ENCODE measurements at places on chromosomes 12 and 14.

- no peak for DNase-seq
Observed at GRCh38 chr12:105721891-105722290, 391.4 kb downstream of the C12orf75 start.

DNA sequence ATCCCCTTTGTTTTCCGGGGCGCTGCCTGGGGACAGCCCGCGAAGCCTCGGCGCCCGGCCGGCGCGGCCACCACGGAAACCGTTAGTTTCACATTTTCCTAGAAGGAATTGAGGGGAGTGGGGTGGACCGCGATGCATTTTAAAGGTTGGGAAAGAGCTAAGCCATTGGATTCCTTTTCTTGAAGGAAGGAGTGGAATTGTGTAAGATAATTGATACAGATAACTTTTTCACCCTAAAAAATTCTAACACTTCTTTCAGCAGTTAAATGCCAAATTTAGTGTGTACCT, 137.1 kb downstream of the MON2 start:
- no peak for DNase-seq

GRCh38 chr12:4147031-4147481, 126.5 kb upstream of the CCND2 start:
- no peak for DNase-seq

- no peak for DNase-seq
Observed at GRCh38 chr12:4003576-4003975, 130.4 kb upstream of the PARP11 start.

- no peak for DNase-seq
Observed at GRCh38 chr12:123948796-123949769, 23.5 kb downstream of the CCDC92 start.

DNA sequence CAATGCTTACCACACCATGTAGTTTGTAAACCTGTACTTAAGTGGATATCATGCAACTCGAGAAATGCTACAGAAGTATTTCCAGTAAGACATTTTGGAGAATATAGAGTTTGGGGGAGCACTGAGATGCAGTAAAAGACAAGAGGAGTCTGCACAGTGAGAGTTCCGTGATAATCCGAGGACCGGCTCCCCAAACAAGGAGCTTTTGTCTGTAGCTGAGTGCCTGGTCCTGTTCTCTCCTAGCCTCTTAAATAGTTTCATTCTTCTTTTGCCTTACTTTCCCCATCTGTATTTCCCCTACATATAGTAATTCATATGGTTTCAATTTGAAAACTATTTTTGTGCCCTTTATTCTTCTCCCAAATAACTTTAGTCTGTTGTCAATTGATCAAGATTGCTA, 364.1 kb downstream of the EGLN3 start:
- no peak for DNase-seq

- DNase-seq = no peak
Observed at GRCh38 chr14:45649051-45649450, 396.0 kb upstream of the MIS18BP1 start.

DNA sequence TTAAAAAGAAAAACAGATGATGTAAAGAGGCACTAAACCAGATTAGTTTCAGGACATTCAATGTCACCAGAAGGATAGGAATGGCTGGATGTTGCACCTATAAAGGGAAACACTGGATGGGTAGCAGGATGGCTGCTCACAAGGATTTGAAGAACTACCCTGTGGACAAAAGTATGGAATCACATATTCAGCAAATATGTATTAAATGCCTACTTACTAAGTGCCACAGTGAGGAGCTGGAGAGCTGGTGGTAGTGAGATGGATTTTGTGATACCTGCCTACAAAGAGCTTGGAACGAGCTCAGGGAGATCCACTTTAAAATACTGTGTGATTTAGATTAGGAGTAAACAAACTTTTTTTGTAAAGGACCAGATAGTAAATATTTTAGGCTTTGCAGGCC, 316.2 kb downstream of the PAWR start:
- no peak for DNase-seq

GRCh38 chr12:5487076-5487475, 55.2 kb downstream of the NTF3 start:
- DNase-seq = no peak

GRCh38 chr12:100661300-100661951, 87.9 kb downstream of the GAS2L3 start:
- no peak for DNase-seq

DNA sequence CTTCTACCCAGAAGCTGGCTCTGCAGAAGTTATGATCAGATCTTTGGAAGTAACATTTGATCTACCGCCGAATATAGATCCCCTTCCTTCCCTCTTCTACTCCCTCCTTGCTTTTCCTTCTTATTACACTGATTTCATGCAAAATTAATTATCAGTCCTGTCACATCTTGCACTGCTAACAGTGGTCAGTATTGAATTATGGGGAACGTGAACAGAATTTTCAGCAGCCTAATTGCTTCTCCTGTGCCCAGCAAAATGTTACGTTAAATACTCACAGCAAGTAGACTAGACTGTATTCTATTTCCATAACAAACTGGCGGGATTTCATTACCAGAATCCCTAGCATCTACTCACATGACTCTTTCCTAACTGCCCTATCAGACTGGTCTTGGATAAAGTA, 596.9 kb downstream of the DIO2 start:
- no peak for DNase-seq

- DNase-seq = no peak
Observed at GRCh38 chr14:98345161-98345560, 926.8 kb downstream of the BCL11B start.
